ENCODE measurements at places on chromosomes 12 and 14.

DNA sequence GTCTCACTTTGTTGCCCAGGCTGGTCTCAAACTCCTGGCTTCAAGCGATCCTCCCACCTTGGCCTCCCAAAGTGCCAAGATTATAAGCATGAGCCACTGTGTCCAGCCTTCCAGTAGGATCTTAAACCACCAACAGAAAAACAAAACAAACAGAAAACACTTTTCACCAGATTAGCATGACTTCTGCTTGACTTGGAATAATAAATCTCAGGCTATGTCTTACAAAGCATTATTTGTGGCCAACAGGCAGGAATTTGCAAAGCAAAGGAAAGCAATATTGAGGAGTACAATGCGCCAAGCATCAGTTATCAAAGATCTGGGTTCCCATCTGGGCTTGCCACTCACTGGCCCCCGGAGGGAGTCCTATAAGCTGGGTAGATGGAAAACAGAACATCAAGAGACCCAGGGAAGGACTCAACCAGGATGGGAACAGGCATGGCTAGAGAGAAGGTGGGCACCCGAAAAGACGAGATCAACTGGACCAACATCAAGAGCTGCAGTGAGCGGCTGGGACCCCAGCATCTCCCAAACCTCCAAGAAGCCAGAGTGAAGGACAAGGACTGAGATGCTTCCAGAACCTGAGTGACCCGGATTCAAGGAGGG, 101.2 kb downstream of the TMEM30B start:
- DNase-seq: no peak

DNA sequence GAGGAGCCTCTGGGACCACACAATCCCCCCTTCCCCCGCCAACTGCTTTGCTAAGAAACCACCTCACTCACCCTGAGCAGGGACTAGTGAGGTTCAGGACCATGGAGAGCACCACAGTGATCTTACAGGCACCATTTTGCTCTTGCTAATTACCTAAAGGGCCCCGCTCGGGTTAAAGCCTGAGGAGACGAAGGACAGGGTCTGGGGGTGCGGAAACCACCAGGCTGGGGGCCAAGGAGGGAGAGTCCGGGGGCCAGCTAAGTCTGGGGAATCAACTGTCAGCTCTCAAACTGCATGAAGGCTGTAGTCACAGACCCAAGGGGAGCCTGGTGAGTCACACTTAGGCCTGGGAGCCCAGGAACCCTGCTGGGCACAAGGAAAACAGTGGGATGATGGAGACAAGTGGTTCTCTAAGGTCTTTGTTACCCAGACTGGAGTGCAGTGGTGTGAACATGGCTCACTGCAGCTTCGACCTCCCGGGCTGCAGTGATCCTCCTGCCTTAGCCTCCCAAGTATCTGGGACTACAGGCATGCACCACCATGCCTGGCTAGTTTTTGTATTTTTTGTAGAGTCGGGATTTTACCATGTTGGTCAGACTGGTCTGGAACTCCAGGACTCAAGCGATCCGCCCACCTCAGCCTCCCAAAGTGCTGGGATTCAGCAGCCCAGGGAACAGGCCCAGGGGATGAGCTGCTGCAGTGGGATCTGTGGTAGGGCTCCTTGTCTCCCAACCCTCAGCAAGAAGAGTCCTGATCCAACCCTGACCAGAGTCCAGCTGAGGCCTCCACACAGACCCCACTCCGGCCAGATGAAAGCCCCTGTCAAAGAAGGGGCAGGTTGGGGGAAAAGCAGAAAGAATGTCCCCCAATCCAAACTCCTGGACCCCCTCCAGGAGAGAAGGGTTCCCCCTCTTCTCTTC, 98.8 kb downstream of the CALM1 start:
- DNase-seq: peak; percentile 77

- no peak for DNase-seq
Measured at GRCh38 chr14:22767323-22767589, 768 bp downstream of the OXA1L start.

GRCh38 chr12:108418164-108418890, 79.2 kb upstream of the CMKLR1 start:
- no peak for DNase-seq

GRCh38 chr14:71701990-71702389, 230.2 kb upstream of the RGS6 start:
- no peak for DNase-seq

GRCh38 chr12:72499244-72499643, 227.1 kb downstream of the TRHDE start:
- no peak for DNase-seq

- no peak for DNase-seq
Measured at GRCh38 chr12:16560273-16560672, 45.7 kb downstream of the LMO3 start.

GRCh38 chr12:121144416-121144914, 11.8 kb downstream of the P2RX7 start:
- peak; percentile 21 for DNase-seq

DNA sequence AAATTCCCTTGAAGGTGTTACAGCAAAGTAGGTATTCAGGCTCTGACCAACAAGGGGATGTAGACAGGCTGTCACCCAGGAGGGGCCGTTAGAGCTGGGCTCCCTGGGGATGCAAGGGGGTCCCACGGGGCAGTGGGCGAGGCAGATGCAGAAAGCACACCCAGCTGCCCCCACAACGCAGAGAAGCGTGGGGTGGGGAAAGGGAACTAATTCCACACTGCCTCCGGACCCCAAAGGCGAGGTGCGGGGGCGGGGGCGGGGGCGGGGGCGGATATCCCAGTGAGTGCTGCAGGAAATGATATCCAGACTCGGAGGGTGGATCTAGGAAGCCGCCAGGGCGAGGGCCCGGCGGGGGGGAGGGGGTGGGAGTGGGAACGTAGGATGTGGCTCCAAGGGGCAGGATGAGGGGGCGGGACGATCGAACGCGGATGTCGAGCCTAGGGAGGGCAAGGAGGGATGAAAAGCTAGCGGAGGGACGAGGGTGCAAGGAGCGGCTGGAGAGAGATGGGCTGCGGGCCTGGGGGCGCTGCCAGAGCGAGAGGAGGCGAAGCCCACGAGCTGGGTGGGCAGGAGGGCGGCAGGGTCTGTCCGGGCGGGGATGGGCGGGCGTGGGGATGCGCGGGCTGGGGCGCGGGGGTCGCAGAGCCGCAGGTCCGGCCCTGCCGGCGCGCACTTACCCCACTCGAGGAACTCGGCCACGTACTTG, 874 bp downstream of the CDC42BPB start:
- peak; percentile 78 for DNase-seq

- DNase-seq: no peak
Measured at GRCh38 chr14:99744873-99745224, 48.4 kb upstream of the EML1 start.

DNA sequence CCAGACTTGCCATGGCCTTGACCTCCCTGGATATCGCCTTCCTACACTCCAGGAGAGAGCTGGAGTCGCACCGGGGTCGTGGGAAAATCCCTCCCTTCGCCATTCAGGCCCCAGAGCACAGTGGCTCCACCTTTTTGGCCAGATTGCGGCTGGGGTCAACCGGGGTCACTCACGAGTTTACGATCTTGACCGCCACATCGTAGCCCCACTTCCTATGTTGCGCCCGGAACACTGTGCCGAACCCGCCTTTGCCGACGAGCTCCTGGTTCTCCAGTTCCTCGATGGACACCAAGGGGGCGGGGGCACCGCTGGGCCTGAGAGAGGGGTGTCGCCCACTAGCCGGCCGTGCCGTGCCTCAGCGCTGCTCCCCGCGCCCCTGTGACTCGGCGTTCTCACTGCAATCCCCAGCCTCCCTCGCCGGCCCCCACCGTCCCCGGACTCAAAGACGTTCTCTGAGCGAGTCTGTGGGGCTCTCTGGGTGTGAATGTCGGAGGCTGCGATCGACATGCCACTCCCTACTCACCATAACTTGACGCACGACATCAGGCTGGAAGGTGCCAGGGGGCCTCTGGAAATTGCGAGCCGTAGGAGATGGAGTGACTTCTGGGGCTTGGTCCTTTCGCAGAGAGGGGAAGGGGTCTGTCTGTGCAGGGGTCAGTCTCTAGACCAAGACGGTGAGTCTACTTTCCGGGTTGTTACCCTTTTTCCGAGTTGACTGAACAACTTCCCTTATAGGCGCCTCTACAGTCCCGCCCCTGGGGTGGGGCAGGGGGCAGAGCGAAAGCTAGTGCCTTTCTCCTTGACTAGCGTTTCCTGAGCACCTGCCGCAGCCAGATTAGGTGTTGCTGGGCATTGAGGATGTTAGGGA, at the start of gene RIPK3:
TSS of gene RIPK3 (minus strand) at position 708 of the 868 bp plus-strand sequence. CDS start at position 543, 165 bp downstream.
- no peak for DNase-seq

DNA sequence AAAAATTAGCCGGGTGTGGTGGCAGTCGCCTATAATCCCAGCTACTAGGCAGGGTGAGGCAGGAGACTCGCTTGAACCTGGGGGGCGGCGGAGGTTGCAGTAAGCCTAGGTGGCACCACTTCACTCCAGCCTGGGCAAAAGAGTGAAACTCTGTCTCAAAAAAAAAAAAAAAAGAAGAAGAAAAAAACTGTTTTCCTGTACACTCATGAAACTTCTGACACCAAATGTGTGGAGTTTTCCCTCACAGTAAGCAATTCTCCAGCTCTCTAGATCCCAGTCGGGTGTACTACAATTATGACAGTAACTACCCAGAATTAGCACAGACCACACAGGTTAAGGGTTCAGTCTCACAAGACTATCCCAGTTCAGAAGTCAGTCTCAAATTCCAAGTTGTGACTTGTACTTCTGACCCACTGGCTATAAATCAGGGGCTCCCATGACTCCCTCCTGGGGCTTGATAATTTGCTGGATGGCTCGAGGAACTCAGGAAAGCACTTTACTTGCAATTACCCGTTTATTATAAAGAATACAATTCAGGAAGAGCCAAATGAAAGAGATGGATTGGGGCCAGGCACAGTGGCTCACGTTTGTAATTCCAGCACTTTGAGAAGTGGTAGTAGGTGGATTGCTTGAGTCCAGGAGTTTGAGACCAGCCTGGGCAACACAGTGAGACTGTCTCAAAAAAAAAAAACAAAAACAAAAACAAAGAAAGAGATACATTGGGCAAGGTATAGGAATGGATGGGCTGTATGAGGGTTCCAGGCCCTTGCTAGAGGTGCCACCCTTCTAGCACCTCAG, 12.4 kb upstream of the ARF6 start:
- DNase-seq: no peak

DNA sequence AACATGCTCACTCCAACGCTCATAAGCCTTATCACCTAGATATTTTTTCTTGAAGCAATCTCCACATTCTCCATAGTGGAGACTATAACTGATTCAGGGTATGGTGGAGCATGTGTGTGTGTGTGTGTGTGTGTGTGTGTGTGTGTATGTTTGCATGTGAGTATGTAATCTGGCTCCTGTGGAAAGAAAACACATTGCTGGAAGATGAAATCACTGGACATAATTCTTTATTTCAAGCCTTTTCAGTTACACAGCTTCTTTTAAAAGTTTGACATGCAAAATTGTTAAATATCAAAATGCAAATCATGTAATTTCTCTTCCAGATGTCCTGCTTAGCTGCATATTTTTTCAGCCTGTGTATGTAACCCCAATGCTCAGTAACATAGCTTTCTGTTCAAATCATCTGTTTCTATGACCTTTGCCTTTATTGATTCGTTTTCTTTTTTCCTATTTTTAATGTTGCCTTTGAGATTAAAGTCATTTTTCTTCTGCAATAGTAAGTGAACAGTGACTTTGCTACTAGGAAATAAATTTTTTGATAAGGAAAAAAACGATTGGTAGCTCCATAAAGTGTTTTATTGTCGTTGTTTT, 80.5 kb upstream of the BTG1 start:
- no peak for DNase-seq

- no peak for DNase-seq
Measured at GRCh38 chr12:97316321-97316720, 146.3 kb upstream of the RMST start.

- DNase-seq: no peak
Measured at GRCh38 chr14:99586761-99587459, 17.1 kb downstream of the CCDC85C start.

DNA sequence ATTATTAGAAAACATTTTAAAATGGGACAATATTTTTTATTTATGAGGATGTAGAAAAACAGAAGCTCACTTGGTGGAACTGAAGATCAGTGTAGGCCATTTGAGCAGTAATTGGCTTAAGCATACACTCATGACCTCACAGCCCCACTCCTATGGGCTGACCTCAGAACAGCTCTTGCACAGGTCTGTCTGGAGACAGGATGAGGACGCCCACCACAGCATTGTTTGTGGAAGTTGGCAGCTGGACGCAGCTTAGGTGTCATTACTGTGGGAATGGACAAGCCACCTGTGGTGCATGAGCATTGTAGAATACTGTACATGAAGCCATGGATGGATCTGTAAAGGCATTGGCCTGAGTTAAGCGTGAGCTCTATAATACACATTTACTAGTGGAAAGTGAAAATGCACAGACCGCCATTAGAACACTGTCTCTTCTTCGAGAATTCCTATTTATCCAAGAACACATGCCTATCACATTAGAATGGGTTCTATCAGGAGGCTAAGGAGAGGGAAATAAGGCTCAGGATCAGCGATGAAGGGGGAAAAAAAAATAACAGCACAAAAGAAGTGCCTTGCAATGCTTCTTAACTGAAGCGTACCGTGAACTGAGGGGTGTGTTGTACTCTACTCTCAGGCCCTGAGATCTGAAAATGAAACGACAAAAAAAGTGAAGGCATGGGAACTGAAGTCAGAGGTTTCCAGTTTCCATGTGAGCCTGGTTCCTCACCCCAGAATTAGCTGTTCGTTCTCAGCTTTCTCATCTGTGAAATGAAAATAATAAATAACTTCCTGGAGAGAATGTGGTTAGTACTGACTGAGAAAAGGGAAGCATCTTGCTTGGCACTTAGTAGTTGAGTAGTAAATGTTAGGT, 33.6 kb downstream of the KCNA1 start:
- DNase-seq: no peak

DNA sequence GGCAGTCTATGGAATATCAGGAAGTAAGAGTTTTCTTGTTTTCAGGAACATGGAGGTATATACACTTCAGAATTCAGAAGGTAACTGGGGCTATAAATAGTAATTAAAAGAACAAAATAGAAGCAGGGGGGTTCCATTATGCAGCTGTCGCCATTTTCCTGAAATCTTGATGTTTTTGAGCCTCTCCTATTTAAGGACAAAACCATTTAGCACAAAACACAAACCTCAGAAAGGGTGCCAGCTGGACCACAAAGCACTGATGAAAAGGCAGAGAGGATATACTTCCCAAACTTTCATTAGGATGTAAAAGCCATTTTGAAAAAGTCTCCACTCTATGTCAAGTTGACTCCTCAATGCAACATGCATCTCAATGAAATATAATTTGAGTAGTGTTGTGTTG, 54.2 kb upstream of the OR5AU1 start:
- DNase-seq: no peak

DNA sequence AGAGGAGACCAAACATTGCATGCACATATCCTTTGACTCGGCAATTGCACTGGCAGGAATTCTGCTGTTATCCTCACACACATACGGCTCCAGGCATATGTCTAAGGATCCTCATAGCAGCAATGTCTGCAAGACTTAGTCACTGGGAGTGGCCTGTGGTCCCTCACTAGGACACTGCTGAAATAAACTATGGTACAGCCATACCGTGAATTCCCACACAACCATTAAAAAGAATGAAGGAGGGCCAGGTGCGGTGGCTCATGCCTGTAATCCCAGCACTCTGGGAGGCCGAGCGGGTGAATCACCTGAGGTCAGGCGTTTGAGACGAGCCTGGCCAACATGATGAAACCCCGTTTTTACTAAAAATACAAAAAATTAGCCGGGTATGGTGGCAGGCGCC, 105.1 kb downstream of the ZFP36L1 start:
- peak; percentile 83 for DNase-seq

- peak; percentile 94 for DNase-seq
Measured at GRCh38 chr12:6451348-6452244, at the start of gene TAPBPL. Gene TAPBPL, plus strand, starts transcription at chr12:6452042. Its CDS starts 207 bp downstream, at chr12:6452249.
